Endothelial cell (in vitro differentiated cells): ENCODE measurements at places on chromosomes 12 and 14. TPM values are rescaled to one million over a fixed set of nuclear protein-coding genes. Genes with fewer than 3 reads are reported as not detected.

DNA sequence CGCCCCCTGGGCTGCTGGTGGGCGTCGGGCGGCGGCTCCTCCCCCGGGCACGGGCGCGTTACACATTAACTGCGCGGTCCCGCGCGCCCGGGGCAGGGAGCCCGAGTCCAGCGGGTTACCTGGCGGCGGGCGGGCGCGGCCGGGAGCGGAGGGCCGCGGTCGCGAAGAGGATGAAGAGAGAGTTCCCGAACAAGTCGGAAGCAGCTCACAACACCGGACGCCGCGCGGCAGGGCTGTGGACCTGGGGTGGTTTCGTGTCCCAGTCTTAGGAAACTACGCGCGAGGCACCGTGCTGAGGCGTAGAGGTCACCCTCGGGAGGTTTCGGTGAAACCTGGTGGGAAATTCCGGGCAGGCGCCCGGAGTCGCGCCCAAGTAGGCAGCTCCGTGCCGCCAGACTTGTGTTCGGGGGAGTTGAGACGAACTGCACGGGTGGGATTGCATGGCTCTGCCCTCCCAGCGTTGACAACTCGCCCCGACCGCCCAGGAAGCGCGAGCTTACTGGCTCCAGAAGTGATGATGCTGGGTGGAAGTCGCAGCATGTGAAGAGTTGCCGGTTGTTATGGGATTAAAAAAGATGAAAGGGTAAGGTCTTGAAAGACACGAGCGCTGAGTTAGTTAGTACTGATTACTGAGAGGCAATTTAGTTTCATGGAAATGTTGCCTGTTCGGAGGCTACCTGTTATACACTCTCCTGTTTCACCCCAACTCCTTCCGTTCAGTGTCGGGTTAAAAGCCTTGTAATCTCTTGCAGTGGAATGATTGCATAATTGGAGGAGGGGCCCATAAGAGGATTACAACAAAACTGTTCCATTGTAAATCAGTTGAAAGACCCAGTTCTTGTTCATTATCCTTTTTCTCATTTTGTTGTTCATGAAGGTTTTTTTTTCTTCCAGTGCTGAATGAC lies 879 bp downstream of the RAB3IP start:
- H3K4me1 ChIP-seq: peaks cover 5% of the 10 kb centered on the region
- H3K4me3 ChIP-seq: peak overlapping the region; percentile 93
- DNase-seq: peak; percentile 41
- H3K36me3 ChIP-seq: no peaks in the 10 kb centered on the region
- peak overlapping the region; percentile 62 for H3K27ac ChIP-seq

GRCh38 chr12:30853561-30854133 lies 72.9 kb upstream of the TSPAN11 start:
- no peak overlapping the region for H3K27ac ChIP-seq
- no peak overlapping the region for H3K4me3 ChIP-seq
- H3K36me3 ChIP-seq: no peaks in the 10 kb centered on the region
- H3K4me1 ChIP-seq: peaks cover 11% of the 10 kb centered on the region

GRCh38 chr14:33786091-33786825 lies 164.6 kb downstream of the EGLN3 start:
- no peaks in the 10 kb centered on the region for H3K27me3 ChIP-seq
- H3K4me3 ChIP-seq: no peak overlapping the region
- no peaks in the 10 kb centered on the region for H3K36me3 ChIP-seq
- peaks cover 11% of the 10 kb centered on the region for H3K4me1 ChIP-seq

DNA sequence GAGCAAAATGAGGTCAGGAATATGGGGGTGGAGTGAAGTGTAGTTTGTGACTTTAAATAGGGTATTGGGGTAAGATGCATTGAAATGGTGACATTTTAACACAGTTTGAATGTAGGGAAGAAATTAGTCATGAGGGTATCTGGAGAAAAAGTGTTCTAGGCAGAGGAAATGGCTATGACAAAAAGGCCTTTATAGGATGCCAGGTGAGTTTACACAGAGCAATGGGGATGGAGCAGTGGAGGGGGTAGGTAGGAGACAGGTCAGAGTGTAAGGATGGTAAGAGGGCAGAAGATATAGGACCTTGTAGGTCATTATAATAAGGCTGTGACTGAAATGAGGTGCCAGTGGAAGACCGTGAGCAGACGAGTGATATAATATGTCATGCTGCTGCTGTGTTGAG lies 30.4 kb downstream of the HEATR5A start:
- no peaks in the 10 kb centered on the region for H3K27me3 ChIP-seq
- H3K4me3 ChIP-seq: no peak overlapping the region
- H3K27ac ChIP-seq: no peak overlapping the region
- no peaks in the 10 kb centered on the region for H3K36me3 ChIP-seq

- no peaks in the 10 kb centered on the region for H3K36me3 ChIP-seq
- peak overlapping the region; percentile 90 for H3K4me3 ChIP-seq
- H3K27me3 ChIP-seq: no peaks in the 10 kb centered on the region
- H3K4me1 ChIP-seq: peaks cover 45% of the 10 kb centered on the region
- peak overlapping the region; percentile 91 for H3K27ac ChIP-seq
- DNase-seq: no peak
Measured at GRCh38 chr14:55028066-55028465, 1.0 kb downstream of the SOCS4 start.

Gene COPS7A
- total RNA-seq: 25.1 TPM
